ENCODE measurements at places on chromosomes 4 and X.

DNA sequence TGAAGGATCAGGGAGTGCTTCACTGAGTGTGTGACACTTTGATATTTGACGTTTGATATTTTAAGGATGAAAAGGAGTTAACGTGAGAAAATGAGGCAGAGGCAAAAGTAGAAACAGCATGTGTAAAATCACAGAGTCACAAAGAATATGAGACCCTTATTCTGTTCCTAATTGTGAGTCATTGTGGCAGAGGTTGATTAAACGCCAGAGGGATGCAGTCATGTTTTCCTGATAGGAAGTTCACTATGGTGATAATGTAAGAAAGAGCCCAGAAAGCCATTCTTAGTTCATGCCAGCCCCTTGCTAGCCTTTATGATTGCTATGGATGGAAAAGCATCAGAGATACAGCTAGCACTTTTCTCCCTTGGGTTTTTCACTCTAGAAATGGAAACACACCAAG, 33.5 kb upstream of the IGSF1 start:
- DNase-seq, result no peak

DNA sequence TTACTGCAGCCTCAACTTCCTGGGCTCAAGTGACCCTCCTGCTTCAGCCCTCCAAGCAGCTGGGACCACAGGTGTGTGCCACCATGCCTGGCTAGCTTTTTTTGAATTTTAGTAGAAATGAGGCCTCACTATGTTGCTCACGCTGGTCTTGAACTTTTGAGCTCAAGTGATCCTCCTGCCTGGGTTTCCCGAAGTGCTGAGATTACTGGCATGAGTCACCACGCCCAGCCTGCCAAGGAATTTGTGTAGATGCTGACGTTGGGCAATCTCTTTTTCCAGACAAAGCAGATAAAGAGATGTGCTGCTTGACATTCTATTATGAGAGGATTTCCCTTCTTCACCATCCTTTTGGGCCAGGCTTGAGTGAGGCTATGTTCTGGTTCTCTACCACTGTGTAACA, 254.5 kb upstream of the RPS6KA3 start:
- DNase-seq, result no peak

DNA sequence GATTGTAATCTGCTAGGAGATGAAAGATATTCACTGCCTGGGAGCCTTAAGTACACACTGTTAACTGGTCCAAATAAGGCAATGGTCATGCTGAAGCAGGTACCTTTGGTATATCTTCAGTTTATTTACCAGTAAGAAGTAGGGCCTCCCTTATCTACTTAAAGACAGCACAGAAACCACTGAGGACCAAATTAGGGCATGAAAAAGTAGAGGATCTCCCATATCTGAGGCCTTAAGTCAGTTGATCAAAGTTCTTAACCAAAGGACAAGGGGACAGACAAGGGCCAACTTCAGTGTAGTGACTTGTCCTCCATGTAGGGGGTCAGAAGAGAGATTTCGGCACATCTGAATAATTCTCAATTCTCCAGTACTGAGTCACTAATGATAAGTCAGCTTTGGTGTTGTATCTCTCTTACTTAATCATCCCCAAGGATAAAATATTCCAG, 59.1 kb downstream of the AMELX start:
- no peak for DNase-seq

- DNase-seq, result no peak
Observed at GRCh38 chrX:154327038-154327820, 31.6 kb downstream of the TKTL1 start.

DNA sequence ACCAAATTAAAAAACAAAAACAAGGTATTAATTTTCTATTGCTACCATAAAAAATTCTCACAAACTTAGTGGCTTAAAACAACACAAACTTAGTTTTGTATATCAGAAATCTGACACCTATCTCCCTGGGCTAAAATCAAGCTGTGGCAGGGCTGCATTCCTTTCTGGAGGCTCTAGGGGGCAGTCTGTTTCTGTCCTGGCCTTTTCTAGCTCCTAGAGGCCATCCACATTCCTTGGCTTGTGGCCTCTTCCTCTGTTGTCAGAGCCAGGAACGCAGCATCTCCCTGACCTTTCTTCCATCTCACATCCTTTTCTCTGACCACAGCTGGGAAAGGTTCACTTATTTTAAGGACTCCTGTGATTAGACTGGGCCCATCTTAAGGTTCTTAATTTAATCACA, 38.9 kb upstream of the TLR2 start:
- DNase-seq, result no peak

- DNase-seq, result no peak
Observed at GRCh38 chr4:40357738-40358137, 22.6 kb downstream of the CHRNA9 start.

- no peak for DNase-seq
Observed at GRCh38 chrX:105752338-105752956, 69.9 kb upstream of the NRK start.

- DNase-seq, result no peak
Observed at GRCh38 chr4:26484516-26484915, 5.8 kb downstream of the CCKAR start.

GRCh38 chr4:38132107-38132673, 172.0 kb downstream of the PTTG2 start:
- DNase-seq, result no peak

DNA sequence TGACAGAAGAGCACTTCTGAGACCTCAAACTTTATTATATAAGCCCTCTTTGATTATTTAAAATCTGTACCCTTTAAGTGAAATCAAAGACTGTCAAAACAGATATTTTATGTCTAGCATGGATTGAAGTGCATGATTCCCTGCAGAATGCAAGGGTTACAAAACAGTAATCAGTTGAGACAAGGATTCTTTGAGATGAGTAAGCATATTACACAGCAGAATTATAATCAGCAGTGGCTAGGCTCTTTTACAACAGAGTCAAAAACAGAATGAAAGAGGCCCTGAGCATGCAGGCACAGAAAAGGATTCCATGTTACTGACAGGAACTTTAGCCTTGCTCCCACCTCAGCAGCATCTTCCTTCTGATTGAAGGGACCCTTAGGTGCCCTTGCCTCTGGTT, 487.9 kb upstream of the GALNT7 start:
- no peak for DNase-seq

DNA sequence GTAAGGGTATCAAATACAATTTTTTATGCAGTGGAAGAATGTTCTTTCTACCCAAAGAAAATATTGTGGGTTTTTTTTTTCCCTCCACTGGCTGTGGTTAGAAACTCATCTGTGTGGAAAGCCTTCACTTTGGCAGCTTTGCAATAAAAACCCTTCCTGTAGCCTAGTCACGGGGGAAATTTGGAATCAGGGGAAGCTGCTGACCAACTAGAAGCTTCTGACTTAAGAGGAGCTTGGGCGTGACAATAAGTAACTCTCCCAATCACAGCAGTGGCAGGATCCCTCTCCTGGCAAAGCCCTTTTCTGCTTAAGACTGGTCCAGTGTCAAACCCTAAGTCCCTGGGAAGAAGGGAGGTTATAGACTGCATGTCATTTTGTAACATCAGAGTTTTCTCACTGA, 87.9 kb downstream of the LRRC66 start:
- no peak for DNase-seq

DNA sequence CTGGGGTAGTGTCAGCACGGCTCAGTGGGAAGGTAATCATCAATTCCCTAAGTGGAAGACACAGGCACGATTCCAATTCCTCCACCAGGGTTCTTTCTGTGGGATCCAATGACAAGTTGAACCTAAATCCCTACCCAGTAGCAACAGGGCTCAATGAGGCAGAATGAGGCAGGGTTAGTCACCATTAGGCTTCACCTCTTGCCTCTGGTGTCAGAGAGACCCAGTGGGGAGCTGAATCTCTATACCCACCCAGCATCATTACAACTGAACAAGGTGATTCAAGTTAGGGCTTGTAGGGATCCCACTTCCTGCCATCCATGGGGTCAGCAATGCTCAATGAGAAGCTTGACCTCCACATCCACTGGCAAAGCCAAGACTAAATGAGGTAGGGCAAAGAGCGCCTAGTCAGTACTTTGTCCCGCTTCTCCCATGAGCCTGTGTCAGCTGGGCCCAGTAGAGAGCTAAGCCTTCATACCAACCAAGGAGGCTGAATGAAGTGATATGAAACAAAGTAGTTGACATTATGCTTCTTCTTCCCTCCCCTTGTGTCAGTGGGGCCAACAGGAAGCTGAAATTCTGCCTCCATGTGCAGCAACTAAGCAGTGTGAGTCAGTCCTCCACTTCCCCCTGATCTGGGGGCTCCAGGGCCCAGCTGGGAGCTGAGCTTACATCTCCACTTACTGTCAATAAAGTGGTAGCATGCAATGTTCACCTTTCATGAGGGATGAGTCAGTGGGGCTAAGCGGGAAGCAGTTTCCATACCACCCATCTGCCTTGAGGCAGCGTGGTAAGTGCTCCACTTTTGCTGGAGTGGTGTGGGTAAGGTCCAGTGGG, 36.4 kb upstream of the RBM41 start:
- DNase-seq, result peak; percentile 3

- DNase-seq, result no peak
Observed at GRCh38 chr4:153513596-153513995, 47.4 kb downstream of the TMEM131L start.

DNA sequence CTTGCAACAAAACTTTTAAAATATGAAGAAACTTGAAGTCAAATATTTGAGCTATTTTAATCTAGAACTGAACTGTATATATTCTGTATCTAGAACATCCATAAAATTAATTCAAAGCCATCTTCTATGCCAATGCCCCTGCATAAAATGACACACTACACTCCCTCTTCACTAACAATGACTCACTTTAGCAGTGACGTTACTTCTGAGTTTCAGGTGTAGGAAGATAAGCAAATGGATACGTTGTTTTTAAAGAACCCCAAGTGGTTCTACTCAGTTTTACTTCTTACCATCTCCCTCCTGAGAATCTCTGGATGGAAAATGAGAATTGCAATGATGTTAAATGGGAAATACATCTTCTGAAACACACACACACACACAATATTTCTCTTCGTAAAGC, 45.2 kb downstream of the CXXC4 start:
- DNase-seq, result no peak

GRCh38 chrX:13897566-13897965, 80.7 kb upstream of the GPM6B start:
- DNase-seq, result no peak

DNA sequence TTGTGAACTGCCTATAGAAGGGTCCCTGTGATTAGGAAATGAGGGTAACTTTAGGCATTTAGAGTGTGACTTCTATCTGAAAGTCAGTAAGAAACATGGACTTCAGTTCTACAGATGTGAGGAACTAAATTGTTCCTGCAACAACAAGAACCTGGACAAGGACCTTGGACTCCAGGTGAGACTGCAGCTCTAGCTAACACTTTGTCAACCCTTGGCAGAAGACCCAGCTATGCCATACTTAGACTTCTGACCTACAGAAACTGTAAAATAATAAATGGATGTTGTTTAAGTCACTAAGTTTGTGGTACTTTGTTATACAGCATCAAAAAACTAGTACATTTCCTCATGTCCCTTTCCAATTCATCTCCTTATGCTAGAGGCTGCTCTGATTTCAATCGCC, 580.8 kb downstream of the IQCM start:
- DNase-seq, result no peak

- DNase-seq, result no peak
Observed at GRCh38 chr4:94240384-94240783, 32.7 kb downstream of the SMARCAD1 start.

- DNase-seq, result no peak
Observed at GRCh38 chrX:67750694-67751093, 206.9 kb downstream of the AR start.

GRCh38 chrX:10787264-10787663, 166.9 kb upstream of the MID1 start:
- DNase-seq, result no peak

DNA sequence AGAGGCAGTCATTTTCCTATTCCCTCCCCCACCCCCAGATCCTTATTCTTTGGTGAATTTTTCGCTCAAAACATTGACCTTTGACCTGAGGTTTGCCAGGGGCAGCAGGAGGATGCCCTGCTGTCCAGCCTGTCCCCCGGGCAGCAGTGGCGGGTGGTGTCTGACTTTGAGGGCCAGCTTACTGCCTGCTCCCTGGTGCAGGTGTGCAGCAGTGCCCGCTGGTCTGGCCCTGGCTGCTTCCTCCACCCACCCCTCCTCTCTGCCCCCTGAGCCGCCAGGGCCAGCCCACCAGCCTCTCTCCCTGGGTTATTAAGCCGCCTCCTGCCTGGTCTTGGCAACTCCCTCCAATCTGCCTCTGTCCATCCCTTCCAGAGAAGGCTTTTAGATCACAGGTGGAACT, 40.8 kb upstream of the GRPEL1 start:
- DNase-seq, result no peak

All from iPS-NIHi11 (cell line).